ENCODE measurements at places on chromosomes 1 and 21. TPM values are rescaled to one million over a fixed set of nuclear protein-coding genes. Genes with fewer than 3 reads are reported as not detected.
A peak's percentile ranks its signal among the peaks of the same experiment; 100 is the strongest.

GRCh38 chr1:14003552-14003951 lies 303.6 kb downstream of the PRDM2 start:
- no peak for DNase-seq

DNA sequence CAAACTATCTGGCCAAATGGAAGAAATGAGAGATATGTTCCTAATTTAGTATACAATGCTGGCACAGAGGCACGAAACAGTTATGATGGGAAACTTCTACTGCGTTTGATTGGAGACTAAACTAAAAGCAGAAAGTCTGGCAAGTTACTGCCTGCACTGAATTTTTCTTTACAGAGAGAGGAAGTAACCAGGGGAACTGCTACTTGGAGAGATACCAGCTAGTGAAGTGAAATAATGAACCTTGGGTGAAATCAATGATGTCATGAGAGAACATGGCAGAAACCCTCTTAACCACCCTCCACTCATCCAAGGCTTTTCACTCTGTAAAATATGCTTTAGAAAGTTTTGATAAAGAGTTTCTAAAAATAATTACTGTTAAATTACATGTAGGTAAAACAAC lies 29.3 kb downstream of the NIBAN1 start:
- DNase-seq = no peak

Gene AMY2A
- total RNA-seq = not detected

DNA sequence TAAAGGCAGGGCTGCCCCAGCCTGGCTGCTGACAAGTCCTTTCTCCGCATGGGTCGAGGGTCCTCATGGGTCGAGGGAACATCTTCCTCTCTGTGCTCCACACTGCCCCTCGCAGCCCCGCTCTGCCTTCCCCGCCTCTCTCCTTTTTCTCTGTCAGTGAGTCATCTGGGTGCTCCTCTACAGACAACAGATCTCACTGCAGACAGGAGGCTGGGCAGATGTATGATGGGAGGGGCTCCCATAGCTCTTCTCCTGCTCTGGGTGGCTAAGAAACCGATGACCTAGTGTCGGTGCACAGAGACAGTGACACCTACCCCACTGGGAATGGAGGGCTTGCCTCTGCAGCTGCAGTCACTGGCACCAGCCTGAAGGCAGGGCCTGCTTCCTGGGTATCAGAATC lies 5.5 kb downstream of the KCNA10 start:
- DNase-seq = no peak

DNA sequence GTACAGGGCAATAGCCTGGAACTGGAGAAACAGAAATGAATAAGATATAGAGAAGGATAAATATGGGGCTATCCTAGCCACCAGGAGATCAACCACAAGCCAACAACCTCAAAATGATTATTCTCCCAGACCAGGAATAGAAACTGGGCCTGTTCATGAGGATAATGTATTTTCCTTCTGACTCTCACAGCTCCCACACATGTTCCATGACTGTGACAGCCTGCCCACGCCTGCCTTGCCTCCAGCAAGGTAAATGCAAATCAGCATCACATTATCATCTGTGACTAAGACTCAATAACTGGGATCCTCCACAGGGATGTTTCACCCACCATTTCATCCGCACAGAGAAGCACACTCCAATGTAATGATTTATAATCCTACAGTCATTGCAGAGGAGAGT lies 3.3 kb downstream of the ENSA start:
- no peak for DNase-seq

Gene KIF2C
- total RNA-seq = 1.2 TPM

Gene ZBED6
- total RNA-seq = 33.2 TPM

- DNase-seq = no peak
Measured at GRCh38 chr1:91057784-91058183, 35.9 kb upstream of the ZNF644 start.

DNA sequence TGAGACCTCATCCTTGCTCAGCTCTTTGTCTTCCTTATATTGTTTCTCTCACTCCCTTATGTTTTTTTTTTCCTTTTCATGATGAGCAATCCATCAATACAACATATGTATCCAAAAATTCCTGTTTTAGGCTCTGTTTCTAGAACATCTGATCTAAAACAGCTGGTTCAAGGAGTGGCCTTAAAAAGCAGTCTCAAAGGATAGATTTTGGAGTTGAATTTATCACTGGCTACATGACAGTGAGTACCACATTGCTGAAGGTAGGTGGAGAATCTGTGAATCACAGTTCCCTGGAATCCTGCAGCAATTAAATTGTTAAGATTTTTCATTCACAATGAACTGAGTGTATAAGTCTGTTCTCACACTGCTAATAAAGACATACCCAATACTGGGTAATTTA lies 155.8 kb upstream of the ADAMTS5 start:
- no peak for DNase-seq

GRCh38 chr1:111372336-111372965 lies 55.1 kb downstream of the OVGP1 start:
- DNase-seq = peak; percentile 71

DNA sequence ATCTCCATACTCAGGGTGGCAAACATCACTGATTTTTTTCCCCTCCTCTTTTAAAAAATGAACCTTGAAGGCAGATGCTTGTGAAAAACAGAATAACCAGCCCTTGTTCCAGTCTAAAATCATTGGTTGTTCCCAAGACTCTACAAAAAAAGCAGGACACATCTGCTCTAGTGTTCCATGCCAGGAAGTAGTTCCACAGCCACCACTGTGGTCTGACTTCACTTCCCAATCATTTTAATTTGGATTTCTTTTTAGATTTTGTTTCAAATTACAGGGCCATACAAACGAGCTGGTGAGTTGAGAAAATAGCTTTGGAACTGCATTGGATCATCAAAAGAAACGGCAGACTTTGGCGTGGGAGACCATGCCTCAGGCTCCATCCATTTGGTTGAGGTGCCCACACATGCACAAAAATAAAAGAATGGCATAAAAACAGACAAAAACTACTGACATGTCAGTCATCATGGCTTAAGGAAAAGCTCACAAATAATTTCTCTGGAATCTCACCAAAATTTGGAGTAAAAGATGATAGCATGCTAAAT lies 210.0 kb downstream of the GABPA start:
- no peak for DNase-seq

Gene AKIRIN1
- 57.1 TPM for total RNA-seq

GRCh38 chr1:241999026-241999425 lies at the start of gene MAP1LC3C:
Gene MAP1LC3C, minus strand, starts transcription at chr1:241999098. Its CDS starts 90 bp downstream, at chr1:241999008.
- DNase-seq = peak; percentile 66

Gene CFAP74
- total RNA-seq = not detected

Gene THEM4
- total RNA-seq = 31.2 TPM

DNA sequence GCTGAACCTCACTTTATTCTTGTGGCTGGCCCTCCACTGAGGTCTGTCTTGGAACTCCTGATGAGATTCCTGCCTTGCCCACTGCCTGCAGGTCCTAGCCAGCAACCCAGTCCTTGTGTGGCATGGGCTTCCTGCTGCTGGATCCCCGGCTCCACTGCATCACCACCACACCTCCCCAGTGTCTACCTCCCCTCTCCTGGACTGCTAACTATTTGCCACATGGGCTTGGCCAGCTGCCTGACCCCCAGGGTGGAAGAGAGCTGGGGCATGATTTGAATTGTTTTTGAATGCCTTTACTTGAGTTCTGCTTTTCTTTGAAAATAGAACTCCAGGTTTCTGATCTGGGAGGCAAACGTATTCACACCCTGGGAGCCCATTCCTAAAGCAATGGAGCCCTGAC lies 41.2 kb downstream of the SPAG17 start:
- DNase-seq = peak; percentile 61

DNA sequence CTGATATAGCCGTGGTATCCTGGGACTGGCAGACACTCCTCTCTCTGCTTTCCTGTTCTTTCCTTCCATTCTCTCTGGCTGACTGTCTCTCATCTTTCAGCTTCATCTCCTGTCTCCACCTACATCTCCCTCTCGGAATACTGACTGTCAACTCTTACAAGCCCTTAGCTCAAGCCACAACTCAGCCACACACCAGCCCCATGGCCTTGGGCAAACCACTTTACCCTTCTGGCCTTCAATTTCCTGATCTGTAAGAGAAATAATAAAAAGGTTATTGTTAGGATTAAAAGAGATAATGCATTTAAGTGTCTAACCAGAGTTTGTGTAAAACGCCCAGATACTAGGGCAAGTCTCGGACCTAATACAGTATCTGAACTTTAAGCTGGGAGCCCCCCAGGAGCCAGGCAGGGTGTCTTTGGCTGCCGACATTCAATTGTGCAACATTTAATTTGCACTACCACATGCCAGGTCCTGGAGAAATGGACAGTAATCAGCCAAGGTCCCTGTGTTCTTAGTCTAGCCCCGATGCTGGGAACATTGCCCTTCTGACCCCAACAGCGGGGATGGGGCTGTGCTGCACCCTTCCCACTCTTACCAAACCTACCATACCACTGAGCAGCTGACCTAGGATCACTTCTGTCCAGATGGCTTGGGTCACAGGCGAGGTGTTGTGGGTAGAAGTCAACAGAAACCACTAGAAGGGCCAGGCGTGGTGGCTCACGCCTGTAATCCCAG lies 5.1 kb downstream of the ECHDC2 start:
- DNase-seq = no peak

DNA sequence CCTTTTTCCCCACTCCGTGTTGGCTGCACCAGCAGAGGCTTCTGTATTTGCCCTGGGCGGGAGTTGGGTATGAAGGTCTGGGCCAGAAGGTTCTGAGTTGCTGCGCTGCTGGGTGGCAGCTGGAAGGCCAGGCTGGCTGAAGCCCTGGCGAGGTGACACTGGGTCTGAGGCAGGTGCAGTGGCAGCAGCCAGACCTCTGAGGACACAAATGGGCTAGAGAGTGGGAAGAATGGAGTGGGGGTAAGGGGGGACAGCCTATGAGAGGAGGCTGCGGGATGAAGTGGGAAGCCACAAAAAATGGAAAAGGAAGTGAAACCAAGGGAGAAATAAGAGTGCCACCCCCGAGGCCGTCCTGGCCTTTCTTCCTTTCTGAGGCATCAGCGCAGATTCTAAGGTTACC lies 53.2 kb downstream of the STX6 start:
- DNase-seq = no peak

Gene ISG15
- 31.3 TPM for total RNA-seq

DNA sequence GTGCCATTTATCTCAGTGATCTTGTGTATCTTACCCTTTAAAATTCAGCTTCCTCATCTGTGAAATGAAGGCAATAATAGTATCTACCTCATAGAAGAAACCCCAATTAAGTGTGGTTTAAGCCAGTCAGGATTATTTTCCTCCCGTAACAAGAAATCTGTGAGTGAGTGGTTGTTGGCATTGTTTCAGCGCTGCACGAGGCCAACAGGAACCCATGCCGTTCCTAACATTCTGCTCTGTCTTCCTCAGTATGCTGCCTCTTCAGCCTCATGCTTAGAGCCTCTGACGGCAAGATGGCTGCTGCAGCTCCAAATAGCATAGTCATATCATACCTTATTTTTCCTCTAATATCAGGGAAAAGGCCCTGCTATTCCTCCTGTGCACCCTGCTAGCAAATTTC lies 289.7 kb downstream of the TM2D1 start:
- DNase-seq = no peak

- no peak for DNase-seq
Measured at GRCh38 chr1:6257541-6258069, 3.3 kb downstream of the GPR153 start.

Gene OR2G2
- total RNA-seq = not detected

- no peak for DNase-seq
Measured at GRCh38 chr1:55970526-55971110, 608.7 kb downstream of the PLPP3 start.

DNA sequence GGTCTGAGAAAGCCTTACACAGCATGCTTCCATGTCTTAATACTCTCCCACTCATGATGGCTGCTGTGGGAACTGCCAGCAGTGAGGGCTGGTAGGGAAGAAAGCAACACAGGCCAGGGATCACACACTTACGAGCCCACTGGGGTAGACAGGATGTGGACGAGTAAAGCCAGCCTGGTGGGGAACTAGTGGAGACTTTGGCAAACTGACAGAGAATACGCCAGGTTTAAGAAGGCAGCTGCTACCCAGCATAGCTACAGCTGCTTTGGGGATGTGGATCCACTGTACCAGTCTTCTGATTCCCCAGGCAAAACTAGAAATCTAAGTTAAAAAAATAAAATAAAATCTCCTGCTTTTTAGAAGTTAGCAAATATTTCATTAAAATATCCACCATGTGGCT lies 664.0 kb downstream of the SMYD3 start:
- DNase-seq = no peak

- no peak for DNase-seq
Measured at GRCh38 chr1:63743781-63744180, 30.0 kb upstream of the ROR1 start.

Gene CDC42
- 228 TPM for total RNA-seq
